NCI-H1048 (cell line): ENCODE measurements at places on chromosomes 4 and X.

GRCh38 chr4:121485190-121485804 lies 104.5 kb upstream of the QRFPR start:
- DNase-seq: no peak

DNA sequence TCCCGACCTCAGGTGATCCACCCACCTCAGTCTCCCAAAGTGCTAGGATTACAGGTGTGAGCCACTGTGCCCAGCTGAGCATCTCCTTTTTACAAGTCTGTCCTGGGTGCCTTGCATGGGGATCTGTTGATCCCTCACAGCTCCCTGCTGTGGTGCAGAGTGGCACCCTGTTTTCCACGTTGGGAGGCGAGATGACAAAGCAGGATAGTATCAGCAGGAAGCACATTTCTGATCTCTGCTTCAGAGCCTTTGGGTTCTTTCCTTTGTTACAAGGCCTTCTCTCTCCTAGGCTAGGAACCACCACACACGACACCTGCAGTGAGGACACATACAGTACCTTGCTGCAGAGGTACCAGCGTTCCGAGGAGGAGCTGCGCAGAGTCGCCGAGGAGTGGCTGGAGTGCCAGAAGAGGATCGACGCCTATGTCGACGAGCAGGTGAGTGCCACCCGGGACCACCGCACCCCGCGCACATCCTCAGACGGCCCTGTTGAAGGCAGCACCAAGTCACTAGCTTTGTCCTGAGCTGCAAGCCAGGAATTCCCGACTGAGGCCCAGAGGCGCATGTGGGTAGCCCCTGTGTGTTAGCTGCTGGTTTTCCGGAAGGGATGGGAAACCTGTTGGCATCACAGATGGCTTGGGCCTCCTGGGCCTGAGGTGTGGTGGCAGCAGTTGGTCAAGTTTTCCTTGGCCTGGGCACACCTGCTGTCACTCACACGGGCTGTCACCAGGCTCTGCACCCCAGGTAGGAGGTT lies 109.6 kb downstream of the TNIP2 start:
- DNase-seq: no peak

DNA sequence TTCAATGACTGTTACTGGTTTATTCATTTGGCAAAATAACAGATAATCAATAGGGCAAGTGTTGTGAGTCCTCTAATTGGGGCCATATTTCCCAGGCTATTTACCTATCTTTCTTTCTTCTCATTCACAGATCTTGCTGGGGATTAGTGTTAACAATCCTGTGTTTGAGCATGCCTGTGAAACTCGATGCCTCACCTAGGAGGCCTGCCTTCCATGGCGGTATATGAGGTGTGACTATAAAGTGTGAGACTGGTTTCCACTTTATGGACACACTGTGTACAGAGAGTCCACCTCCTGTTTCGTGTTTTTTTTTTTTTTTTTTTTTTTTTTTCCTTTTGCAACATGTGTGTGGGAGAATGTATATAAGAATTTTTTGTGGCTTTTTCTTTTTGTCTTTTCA lies 199.3 kb downstream of the BMPR1B start:
- no peak for DNase-seq

DNA sequence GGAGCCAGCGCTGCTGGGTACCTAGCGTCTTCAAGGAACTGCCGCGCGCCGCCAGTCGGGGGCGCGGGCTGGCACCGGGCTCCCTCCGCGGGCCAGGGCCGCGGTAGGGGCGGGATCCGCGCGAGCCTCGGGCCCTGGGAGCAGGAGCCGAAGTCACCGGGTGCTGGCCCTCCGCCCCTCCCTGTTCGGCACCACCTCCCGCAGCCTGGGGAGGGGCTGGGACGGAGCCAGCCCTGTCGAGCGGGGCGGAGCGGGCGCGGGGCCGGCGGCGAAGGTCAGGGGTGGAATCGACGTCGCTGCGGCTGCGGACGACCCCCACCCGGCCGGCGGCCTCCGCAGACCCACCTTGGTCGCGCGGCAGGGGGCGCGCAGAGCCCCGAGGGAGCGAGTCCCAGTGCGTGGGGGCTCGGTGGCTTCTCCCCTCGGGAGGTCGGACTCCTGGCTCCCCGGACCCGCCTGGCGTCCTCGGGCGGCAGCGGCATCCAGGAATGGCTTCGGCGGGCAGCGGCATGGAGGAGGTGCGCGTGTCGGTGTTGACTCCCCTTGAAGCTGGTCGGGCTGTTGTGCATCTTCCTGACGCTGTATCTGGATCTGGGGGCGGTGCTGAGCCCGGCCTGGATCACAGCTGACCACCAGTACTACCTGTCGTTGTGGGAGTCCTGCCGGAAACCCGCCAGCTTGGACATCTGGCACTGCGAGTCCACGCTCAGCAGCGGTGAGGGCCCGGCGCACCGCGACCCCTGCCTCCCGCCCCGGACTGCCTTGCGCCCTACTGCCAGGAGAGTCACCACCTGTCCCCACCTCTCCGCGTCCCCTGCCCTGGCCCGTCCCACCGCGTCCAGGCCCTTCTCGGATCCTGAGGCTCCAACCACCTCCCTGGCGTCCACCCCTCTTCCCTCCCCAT lies 50.5 kb upstream of the FAM47C start:
- DNase-seq: no peak

- DNase-seq: no peak
Measured at GRCh38 chrX:155747520-155747919, 133.6 kb upstream of the VAMP7 start.

- DNase-seq: no peak
Measured at GRCh38 chr4:118557298-118557851, 127.8 kb upstream of the METTL14 start.

DNA sequence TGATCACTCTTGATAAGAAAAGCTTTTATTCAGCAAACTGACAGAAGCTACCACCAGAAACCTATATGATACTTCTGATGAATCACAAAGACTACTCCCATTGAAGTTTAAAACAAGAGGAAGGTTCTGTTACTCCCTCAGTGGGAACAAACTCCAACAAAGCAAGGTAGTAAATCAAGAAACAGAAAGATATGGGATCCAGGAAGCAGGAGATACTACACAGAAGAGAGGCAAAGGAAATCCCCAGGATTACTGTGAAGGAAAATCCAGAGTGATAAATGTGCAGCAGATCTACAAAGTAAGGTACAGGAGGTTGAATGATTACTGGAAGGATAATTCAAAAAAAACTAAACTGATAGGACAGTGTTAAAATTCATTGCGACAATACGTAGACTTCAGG lies 222.4 kb downstream of the HHIP start:
- DNase-seq: no peak

- no peak for DNase-seq
Measured at GRCh38 chr4:105267280-105267679, 120.6 kb downstream of the TET2 start.

GRCh38 chr4:114911111-114911510 lies 202.3 kb downstream of the NDST4 start:
- DNase-seq: no peak

DNA sequence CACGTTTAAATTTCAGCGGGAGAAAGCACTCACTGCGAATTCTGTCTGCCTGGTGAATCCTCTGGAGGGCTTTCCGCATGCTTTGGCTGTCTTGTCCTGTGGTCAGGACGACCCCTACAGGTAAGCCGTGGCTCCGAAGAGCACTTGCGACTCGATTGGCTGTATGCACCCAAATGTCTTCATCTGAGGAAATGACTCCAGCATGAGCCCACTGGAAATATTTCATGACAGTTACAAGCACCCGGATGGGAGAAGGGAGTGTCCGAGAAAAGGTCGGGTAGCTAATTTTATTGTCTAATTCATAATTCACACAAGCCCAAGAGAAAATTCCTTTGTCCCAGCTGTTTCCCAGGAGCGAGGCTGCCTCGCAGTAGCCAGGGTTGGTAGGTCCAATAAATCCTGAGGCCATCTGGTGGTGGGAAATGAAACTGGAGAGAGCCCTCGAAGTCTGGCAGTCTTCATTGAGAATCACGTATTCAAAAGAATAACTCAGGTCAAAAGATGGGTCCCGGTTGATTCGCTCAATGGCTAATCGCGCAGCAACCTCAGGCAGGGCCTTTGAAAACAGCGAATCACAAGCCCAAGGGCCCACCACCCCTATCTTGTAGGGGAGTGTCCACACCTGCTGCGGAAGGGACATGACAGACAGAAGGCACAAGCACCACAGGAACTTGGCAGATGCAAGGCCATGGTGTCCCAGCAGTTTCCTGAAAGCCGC lies 6.6 kb downstream of the GUCY2F start:
- DNase-seq: no peak

- no peak for DNase-seq
Measured at GRCh38 chr4:137866671-137867070, 334.4 kb upstream of the PCDH18 start.

DNA sequence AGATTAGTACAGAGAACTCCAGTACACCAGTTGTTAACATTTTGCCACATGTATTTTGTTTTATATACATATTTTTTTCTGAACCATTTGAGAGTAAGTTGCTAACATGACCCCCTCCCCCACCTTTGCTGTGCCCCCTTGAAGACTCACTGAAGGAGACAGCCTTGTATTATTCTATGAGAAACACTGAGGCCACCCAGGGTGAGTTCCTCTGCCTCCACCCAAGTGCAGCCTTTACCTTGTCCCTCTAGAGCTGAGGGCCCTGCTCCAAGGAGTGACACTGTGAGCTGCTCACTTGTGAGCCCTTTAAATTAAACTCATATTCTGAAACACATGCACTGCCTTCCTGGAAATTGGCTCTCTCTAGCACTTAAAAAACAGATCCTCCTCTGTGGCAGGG lies 21.1 kb downstream of the KIT start:
- no peak for DNase-seq

DNA sequence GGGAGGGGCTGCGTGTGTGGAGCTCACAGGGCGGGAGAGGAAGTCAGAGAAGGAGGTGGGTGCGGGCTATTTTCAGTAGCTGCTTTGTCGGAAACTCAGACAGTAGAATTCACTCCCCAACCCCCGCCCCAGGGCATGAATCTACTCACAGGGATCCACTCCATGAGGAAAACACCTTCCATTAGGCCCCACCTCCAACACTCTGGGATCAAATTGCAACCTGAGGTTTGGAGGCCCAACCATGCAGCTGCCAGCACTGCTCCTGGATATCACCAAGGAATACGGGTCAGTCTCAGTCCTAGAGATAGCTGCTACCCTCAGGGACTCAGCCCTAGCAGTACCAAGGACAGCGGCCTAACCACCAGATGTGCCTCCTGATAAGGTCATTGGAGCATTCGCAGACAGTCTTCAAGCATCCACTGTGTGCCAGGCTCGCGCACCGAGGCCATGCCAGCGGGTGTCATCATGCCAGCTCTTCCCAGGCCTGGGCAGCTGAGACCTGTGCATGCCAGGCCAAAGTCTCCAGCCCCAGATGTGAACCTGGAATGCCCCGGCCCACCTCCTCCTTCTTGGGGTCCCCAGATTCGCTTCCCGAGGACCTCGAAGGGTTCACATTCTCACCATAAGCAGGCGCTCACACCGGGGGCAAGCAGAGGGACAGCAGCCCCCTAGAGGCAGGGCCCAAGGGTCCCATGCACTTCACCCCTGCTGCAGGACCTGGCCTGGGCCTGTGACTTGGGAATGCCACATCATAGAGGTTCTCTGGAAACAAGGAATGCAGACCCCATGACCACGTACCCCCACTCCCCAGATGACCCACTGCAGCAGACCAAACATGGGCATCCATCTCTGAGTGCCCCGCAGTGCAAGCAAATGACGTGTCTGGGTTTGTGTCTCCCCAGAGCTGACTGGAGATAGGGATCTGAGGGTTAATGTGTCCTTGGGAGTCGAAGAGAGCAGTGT lies 102.3 kb downstream of the ADRA2C start:
- DNase-seq: no peak

DNA sequence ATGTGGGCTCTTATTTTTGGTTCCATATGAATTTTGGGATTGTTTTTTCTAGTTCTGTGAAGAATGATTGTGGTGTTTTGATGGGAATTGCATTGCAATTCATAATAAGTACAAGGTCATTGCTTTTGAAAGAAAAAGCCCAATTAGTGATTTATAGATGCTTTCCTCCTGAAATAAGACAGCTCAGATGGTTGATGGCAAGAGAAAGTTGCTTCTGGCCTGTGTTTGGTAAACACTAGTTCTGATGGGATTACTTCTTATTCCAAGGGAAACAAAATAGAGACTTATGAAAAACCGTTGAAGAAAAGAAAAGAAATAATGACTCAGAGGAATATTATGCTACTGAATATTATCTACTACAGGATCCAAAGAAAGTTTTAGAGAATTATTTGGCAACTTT lies 144.9 kb downstream of the SPANXA1 start:
- DNase-seq: no peak

DNA sequence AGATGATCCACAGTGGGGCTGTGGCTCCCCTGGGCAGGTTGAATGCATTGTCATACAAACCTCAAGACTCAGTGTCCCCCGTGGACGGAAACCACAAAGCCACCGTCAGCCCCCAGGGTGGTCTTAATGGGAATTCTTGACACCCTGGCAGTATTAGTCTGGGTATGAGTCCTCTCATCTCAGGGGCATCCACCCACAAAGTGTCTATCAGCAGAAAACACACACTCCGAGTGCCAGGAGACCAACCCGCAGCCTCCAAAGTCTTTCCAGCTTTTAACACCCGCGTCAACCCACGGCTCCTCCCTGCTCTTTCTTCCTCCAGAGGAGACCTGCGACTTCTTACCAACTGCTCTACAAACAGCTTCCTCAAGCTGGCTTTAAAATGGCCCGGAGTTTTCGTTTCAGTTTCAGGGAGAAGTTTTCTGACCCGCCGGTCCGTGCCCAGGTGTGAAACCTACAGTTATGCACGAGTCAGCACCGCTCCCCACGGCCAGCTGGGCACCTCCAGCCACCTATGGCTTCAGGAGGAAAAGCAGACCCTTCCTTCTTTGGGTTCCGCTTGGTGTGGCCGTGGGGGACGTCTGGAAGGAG lies 14.4 kb upstream of the ASMTL start:
- no peak for DNase-seq

GRCh38 chr4:165514739-165515138 lies 135.9 kb downstream of the CPE start:
- DNase-seq: no peak

DNA sequence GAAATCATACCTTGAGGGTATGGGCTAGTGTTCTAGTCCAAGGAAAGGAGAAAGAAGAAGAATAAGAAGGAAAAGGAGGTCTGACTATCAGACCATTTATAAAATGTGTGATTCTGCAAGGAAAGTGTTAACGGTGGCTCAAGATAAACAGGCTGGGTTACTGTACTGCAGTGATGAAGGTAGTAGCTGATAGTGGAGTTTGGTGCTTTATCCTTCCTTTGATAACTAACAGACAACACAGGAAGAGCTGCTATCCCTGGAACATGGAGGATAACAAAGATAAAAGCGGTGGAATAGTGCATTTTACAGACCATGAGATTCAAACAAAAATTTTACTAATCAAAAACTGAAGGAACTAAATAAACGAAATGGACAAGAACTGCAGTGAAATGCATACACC lies 2.6 kb downstream of the UNC5C start:
- DNase-seq: no peak

DNA sequence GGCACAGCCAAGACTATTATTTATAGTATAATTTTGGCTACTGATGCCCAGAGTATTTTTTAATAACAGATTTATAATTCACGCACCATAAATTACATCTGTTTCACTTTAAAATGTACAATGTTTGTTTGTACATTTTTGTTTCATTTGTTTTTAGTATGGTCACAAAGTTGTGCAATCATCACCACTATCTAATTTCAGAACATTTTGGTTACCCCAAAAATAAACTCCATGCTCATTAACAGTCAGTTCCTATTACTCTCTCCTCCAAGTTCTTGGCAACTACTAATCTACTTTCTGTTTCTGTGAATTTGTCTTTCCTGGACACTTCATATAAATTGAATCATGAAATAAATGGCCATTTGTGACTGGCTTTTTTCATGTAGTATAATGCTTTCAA lies 176.7 kb downstream of the SH3BGRL start:
- no peak for DNase-seq
